Aortic smooth muscle cell (primary cell): ENCODE measurements at places on chromosomes 16 and 17. TPM values are rescaled to one million over a fixed set of nuclear protein-coding genes. Genes with fewer than 3 reads are reported as not detected.

Gene NUDT16L1
- total RNA-seq = 18.9 and 24.7 TPM in 2 replicates

Gene DHX38
- total RNA-seq = 111 and 117 TPM in 2 replicates

Gene DLX3
- 0.26 and 0.56 TPM in 2 replicates for total RNA-seq

Gene DHRS7C
- total RNA-seq = not detected in 2 replicates

Gene RHBDL1
- total RNA-seq = 3.2 and 4.2 TPM in 2 replicates

Gene MT4
- not detected in 2 replicates for total RNA-seq

Gene NOL3
- 23.9 and 25.2 TPM in 2 replicates for total RNA-seq

Gene TIMM22
- total RNA-seq = 14.0 and 15.7 TPM in 2 replicates
